Stimulated activated CD8-positive, alpha-beta memory T cell treated with anti-CD3 and anti-CD28 coated beads, Interleukin-15, amount 100 ng/mL, for 24 hours (primary cell): ENCODE measurements at places on chromosomes 1 and 21.

DNA sequence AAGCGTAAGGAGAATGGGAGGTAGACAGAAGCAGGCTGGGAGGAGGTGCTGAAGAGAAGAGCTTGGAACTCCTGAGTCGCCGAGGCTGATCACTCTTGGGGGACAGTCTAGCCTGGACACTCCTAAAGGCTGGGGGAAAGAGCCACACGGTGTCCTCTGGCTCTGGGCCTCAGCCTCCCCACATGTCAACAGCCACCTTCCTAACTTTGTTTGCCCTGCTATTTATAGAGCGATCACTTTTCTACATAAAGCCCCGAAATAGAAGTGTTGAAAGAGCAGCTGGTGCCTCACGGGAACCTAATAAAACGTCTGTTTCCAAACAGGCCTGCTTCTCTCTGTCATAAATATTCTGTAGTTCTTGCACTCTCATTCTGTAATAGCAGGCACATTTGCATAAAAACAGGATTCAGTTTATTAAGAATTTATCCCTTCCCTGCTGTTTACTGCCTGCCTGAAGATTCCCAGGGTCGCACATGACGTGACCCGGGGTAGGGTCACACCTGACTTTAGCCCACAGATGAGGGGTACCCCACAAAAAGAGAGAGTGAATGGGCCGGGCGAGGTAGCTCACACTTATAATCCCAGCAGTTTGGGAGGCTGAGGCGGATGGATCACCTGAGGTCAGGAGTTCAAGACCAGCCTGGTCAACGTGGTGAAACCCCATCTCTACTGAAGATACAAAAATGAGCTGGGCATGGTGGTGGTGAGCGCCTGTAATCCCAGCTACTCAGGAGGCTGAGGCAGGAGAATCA, 212.5 kb downstream of the TOMM20 start:
- no peak for DNase-seq

GRCh38 chr1:84776639-84777038, 86.4 kb upstream of the SSX2IP start:
- no peak for DNase-seq

- DNase-seq, result no peak
Measured at GRCh38 chr1:155141749-155142148, 1.4 kb upstream of the DPM3 start.

- DNase-seq, result no peak
Measured at GRCh38 chr1:218475275-218475674, 130.1 kb downstream of the TGFB2 start.

- DNase-seq, result no peak
Measured at GRCh38 chr1:48120621-48121020, 101.9 kb upstream of the SLC5A9 start.

DNA sequence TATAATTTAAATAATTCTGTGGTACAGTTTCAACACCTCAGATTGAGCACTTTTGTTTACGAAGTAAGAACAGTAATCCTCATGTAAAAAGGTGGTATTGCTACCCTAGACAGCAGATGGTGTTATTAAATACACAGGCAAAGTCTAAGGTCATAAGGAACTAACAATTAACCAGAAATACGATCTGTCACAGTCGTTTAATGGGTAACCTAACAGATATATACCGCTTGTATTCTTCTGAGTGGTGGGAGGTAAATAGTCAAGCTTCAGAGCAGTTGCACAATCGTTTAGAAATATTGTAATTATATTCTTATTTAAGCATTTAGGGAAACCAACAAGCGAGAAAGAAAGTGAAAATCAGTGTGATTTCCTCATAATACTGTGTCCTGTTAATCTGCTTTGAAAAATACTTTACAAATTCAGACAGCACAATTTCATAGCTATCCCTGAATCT, 9.8 kb upstream of the IRF2BP2 start:
- no peak for DNase-seq

DNA sequence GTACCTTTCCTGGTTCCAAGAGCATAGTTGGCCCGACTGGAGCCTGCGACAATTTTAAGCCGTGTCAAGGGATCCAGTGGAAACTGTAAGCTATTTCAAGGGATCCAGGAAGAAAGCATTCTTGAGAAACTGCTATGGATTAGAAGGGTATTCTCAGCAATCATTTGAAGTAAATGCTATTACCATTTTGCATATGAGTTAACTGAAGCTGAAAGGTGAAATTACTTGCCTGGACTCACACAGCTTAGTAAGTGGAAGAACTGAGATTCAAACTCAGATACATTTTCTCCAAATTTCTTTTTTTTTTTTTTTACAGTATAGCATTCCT, 589 bp downstream of the ZNF684 start:
- no peak for DNase-seq

GRCh38 chr21:44913425-44914175, 7.1 kb downstream of the ITGB2 start:
- DNase-seq, result no peak

GRCh38 chr1:182617014-182617429, 12.8 kb upstream of the RGS16 start:
- DNase-seq, result no peak

- no peak for DNase-seq
Measured at GRCh38 chr1:26839339-26839722, 12.8 kb downstream of the ZDHHC18 start.

DNA sequence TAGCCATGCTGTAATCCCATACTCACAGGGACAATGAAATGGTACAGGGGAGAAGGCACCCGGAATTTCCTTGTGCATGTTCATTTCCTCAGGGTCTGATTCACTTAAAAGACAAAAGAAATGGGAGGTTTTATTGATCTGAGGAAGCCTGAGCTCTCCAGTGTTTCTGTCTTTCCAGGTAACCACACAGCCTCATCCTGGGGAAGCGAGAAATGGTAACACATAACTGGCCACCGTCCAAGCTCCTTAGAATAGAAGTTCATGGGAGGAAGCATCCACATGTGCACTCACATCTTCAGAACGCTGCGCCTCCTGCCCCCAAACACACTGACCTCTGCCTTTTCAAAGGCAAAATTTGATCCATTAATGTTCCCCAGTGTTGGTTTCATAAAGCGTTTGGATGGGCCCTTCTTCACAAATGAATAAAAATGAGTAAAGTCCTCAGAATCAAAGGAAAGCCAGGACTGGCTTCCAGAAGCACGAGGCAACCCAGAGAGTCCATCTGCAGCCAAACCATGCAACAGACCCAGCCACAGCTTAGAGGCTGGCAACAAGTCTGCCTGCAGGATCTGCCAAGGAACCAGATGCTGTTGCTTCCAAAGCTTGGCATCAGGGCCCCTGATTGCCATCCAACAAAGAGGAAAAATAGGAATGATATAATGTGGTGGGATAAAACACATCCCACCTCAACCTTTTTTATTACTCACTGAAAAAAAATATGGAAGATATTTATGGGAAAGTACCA, 120.3 kb downstream of the ZBTB18 start:
- no peak for DNase-seq

GRCh38 chr1:23650344-23650990, 41.1 kb upstream of the RPL11 start:
- no peak for DNase-seq

GRCh38 chr21:36697060-36697850, 1.7 kb upstream of the SIM2 start:
- no peak for DNase-seq

- DNase-seq, result no peak
Measured at GRCh38 chr1:31423418-31423947, 10.5 kb downstream of the SERINC2 start.

GRCh38 chr1:76254104-76255030, 179.8 kb downstream of the ST6GALNAC3 start:
- no peak for DNase-seq

DNA sequence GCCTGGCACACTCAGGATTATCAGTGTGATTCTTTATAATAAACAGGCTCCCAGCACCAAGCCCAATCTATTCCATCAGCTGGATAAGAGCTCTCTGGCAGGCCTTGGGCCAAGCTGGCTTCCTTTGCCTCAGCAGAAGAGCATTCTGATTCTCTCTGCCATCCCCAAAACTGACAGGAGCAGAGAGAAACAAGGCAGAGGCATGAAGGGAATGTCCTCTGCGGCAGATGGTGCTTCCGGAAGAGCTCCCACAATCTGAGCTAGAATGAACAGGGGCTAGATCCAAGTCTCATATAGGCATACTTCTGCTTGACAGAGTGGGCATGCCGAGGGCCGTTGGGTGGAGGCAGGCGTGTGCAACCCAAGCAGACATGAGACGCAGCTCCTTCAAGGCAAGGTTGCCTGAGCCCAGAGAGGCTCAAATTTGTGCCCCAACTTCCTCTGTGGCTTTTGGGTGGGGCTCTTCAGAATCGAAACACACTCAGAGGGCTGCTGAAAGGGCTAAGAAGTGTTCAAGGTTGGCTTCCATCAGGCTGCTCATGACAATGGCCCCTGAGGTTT, 4.0 kb downstream of the CAPN2 start:
- no peak for DNase-seq

- DNase-seq, result no peak
Measured at GRCh38 chr21:16216288-16216962, 486.6 kb downstream of the USP25 start.

DNA sequence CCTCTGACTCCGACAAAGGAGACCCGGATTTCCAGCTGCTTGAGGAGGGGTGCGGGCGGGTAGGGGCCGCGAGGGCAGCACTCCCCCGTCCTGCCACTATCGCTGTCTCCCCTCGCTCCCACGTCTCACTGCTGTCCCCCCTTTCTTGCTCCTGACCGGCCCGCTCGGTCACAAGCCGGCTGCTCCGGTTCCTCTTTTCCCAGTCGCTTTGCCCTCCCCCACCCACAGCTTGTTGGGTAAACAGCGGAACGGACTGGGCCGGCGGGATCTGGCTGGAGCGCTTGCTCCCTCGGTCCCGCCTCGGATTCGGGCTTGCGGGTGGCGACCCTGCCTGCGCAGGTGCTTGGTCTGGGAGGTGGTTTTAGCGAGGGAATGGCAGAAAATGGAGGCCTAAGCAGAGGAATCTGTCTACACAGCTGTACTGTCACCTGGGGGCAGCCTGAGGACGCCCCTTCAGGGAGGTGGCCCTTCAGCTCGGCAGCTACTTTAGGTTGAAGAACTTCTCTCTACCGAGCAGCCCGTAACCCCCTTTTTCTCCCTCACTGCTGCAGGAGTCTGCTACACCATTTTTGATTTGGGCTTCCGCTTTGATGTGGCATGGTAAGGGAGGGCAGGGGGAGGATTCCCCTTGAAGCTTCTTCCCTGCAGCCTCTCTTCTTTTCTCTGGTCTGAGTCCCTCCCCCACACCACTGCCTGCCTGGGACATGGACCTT, 645 bp downstream of the ATP6V0B start:
- no peak for DNase-seq

- DNase-seq, result no peak
Measured at GRCh38 chr1:47491341-47491753, 53.5 kb downstream of the FOXD2 start.

DNA sequence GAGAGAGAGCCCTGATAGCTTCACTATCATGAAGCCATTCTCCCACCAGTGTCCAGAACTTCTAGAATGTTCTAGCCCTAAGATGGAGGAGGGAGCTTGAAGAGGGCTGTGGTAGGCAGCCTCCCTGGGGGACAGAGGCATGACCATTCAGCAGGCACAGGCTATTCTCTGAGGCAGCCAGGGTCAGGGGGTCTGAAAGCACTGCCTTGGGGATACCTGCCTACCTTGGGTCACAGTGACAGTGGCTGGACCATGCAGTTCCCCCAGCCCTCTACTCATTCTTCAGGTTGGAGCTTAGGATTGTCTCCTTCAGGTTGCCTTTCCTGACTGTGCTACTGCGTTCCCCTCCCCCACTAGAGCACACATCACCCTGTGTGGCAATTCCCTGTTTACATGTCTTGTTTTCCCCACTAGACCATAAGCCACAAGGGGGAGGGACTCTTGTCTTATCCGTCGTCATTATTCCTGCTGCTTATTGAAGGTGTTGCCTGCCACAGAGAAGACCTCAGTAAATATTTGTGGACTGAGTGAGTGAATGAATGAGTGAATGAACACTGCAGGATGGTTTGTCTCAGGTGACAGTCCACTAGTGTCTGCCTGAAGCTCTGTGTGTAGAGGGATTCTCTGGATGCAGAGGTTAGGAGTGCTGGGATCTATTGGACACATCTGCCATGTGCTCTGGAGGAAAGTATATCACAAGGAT, 5.2 kb downstream of the ZDHHC18 start:
- DNase-seq, result no peak

DNA sequence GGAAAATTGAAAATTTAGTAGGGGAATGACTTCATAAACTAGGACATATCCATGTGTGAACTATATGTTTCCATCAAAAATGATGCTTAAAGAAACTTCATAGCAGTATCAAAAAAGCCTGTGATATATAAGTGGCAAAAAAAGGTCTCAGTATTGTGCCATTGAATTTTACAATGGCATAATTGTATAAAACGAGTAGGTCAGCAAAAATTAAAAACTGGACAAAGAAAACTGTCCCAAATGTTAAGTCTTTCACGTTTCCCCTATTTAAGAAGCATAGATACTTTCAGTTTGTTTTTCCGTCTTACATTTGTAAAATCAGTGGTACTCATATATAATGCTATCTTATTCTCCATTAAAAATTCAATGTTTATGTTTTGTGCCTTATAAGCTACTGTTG, 43.2 kb downstream of the LRRC8B start:
- DNase-seq, result no peak

- DNase-seq, result no peak
Measured at GRCh38 chr1:182561456-182561855, 27.6 kb downstream of the RNASEL start.

GRCh38 chr1:154820646-154821045, 49.4 kb downstream of the KCNN3 start:
- no peak for DNase-seq

DNA sequence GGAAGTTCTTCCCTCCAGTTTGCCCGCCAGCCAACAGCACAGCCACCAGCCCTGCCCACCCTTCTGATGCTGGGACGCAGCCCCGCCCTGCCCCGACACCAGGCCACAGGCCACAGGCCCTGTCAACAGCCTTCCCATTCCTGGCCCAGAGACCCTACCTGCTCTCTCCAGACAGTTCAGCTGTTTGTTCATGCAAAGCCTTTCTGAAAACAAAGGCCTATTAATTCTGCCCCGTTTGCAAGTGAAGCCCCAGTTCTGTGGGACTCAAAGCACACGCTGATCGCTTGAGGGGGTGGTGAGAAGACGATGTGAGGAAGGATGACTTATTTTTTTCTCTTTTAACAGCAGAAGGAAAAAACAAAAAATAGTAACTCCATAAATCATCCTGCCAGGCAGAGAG, 55.4 kb upstream of the KIF26B start:
- DNase-seq, result no peak

- no peak for DNase-seq
Measured at GRCh38 chr1:32104127-32104526, 3.7 kb upstream of the KPNA6 start.

DNA sequence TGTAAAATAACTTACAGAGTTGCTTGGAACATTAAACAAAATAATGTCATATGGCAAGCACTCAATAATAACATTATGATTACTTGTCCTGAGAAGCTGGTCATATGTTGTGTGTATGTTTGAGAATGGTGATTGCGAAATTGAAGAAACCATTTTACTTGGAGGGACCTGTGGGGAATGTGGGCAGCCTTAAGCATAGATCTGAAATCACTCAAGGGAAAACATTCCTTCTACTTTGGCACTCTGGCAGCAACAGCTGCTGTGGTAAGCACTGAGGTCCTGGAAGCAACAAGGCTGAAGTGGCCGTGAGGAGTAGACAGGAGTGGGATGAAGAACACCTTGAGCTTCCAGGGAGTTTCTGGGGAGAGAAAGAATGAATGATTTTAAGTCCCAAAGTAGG, 165.4 kb upstream of the ADAMTS5 start:
- DNase-seq, result no peak

GRCh38 chr1:41855713-41856112, 63.0 kb downstream of the HIVEP3 start:
- DNase-seq, result no peak
